ENCODE measurements at places on chromosomes 16 and 17. TPM values are rescaled to one million over a fixed set of nuclear protein-coding genes. Genes with fewer than 3 reads are reported as not detected.
A peak's percentile ranks its signal among the peaks of the same experiment; 100 is the strongest.

TBC1D28 gene
- not detected for total RNA-seq

SMARCD2 gene
- 106 TPM for total RNA-seq

CASKIN2 gene
- 135 TPM for total RNA-seq

CLEC3A gene
- total RNA-seq = not detected

TPSD1 gene
- total RNA-seq = not detected

PLD6 gene
- total RNA-seq = 1.4 TPM

SMPD3 gene
- total RNA-seq = 2.9 TPM

ABI3 gene
- total RNA-seq = 77.4 TPM

TLCD3B gene
- total RNA-seq = not detected

SLC12A3 gene
- 0.66 TPM for total RNA-seq

SULT1A2 gene
- 3.0 TPM for total RNA-seq

ZPBP2 gene
- total RNA-seq = not detected

GRCh38 chr17:75874323-75875181, 3.8 kb downstream of the TRIM47 start:
- H3K27ac ChIP-seq = peak overlapping the region; percentile 84
- no peak for DNase-seq
- no peak overlapping the region for H3K4me3 ChIP-seq

- H3K4me3 ChIP-seq = no peak overlapping the region
- H3K27ac ChIP-seq = no peak overlapping the region
- no peaks in the 10 kb centered on the region for H3K36me3 ChIP-seq
- H3K27me3 ChIP-seq = no peaks in the 10 kb centered on the region
- H3K4me1 ChIP-seq = no peaks in the 10 kb centered on the region
These were observed 1726.1 kb downstream of the TP53TG3F start for GRCh38 chr16:35185366-35186044.

- H3K4me1 ChIP-seq = peaks cover 24% of the 10 kb centered on the region
- H3K36me3 ChIP-seq = no peaks in the 10 kb centered on the region
- no peak overlapping the region for H3K27ac ChIP-seq
- no peaks in the 10 kb centered on the region for H3K27me3 ChIP-seq
These were observed 8.1 kb downstream of the WIPI1 start for GRCh38 chr17:68449021-68449739.

GRCh38 chr16:63458846-63459245, 1422.6 kb upstream of the CDH8 start:
- no peak for DNase-seq
- no peaks in the 10 kb centered on the region for H3K27me3 ChIP-seq
- no peaks in the 10 kb centered on the region for H3K4me1 ChIP-seq
- no peak overlapping the region for H3K4me3 ChIP-seq

GRCh38 chr17:56697190-56697589, 103.7 kb downstream of the NOG start:
- no peak overlapping the region for H3K27ac ChIP-seq
- H3K4me1 ChIP-seq = peaks cover 10% of the 10 kb centered on the region
- no peak for DNase-seq

GRCh38 chr17:78037280-78037679, 78.8 kb downstream of the TNRC6C start:
- H3K4me1 ChIP-seq = peaks cover 7% of the 10 kb centered on the region
- H3K36me3 ChIP-seq = peaks cover 67% of the 10 kb centered on the region
- H3K4me3 ChIP-seq = no peak overlapping the region
- H3K27ac ChIP-seq = no peak overlapping the region
- H3K27me3 ChIP-seq = no peaks in the 10 kb centered on the region

DNA sequence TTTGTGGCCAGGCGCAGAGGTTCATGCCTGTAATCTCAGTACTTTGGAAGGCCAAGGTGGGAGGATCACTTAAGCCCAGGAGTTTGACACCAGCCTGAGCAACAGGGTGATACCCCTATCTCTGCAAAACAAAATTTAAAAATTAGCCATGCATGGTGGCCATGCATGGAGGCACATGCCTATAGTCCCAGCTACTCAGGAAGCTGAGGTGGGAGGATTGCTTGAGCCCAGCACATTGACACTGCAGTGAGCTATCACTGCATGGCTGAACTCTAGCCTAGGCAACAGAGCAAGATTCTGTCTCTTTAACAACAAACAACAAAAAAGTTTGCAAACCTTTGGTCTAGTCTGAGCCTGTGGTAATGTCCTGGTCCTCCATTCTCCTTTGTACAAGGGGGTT, 69.2 kb upstream of the CNEP1R1 start:
- no peak overlapping the region for H3K27ac ChIP-seq
- H3K4me3 ChIP-seq = no peak overlapping the region
- no peaks in the 10 kb centered on the region for H3K4me1 ChIP-seq
- DNase-seq = no peak

GRCh38 chr17:37067555-37068111, 118.9 kb downstream of the AATF start:
- no peaks in the 10 kb centered on the region for H3K36me3 ChIP-seq
- no peak overlapping the region for H3K27ac ChIP-seq
- H3K4me3 ChIP-seq = no peak overlapping the region
- H3K4me1 ChIP-seq = no peaks in the 10 kb centered on the region
- H3K27me3 ChIP-seq = no peaks in the 10 kb centered on the region
- no peak for DNase-seq

DNA sequence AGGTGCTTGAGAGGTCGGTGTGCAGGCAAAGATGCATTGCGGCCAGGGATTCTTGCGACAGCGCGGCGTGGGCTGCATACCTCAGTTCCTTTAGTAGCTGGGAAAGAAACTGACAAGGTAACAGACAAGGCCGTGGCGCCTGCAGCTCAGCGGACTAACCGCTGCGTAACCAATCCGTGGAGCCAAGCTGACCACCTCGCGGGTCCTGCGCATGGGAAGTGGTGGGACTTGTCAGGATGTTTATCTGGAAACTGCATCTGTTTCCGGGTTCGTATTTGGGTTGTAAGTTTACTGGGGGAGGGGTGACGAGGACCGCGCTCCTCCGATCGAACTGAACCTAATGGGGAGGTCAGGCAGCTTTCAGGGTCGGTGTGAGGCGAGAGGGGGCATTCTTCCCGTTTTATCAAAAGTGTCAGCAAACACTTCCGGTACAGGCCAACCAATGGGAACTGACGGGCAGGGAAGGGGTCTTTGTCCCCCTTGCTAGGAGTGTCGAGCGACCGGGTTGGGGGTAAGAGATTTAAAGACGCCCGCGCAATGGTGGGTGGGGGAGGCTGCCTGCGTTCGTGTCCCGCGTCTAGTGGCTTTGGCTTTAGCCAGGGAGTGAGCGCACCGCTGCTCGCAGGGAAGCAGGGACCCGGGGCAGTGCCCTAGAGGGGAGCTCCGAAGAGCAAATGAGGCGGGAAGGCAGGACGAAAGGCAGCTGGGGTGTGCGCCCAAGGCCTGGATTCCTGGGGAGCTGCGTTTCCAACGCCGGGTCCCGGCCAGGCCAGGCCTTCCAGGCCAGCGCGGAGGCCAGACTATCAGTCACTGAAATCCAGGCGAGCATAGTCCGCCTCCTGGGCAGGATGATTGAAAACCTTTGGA, 7.0 kb downstream of the IRX6 start:
- peaks cover 68% of the 10 kb centered on the region for H3K27me3 ChIP-seq
- H3K4me1 ChIP-seq = peaks cover 25% of the 10 kb centered on the region
- H3K36me3 ChIP-seq = no peaks in the 10 kb centered on the region
- no peak overlapping the region for H3K27ac ChIP-seq

GRCh38 chr17:56545106-56545505, 48.4 kb upstream of the NOG start:
- DNase-seq = no peak
- H3K4me3 ChIP-seq = no peak overlapping the region
- no peaks in the 10 kb centered on the region for H3K4me1 ChIP-seq
- no peak overlapping the region for H3K27ac ChIP-seq

GRCh38 chr17:14762736-14763479, 462.0 kb downstream of the HS3ST3B1 start:
- H3K4me1 ChIP-seq = no peaks in the 10 kb centered on the region

DNA sequence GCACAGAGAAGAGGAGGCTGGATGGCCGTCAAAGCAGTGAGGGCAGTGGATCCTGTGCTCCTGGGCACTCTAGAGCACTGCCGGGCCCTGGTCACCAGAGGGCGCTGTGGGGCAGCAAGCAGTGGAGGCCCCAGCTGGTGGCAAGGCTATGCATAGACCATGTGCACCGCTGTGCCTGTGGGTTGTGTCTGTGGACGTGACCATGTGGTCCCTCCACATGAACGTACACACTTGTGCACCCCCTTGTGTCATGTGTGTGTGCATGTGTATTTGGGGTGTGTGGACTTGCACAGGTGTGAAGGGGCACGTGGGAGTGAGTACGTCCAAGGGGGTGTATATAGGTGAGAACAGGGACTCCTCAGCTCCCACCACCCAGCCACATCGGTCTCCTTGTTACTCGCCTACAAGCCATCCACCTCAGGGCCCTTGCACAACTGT, 4.4 kb upstream of the MAP2K3 start:
- no peaks in the 10 kb centered on the region for H3K27me3 ChIP-seq
- no peak overlapping the region for H3K27ac ChIP-seq
- H3K36me3 ChIP-seq = no peaks in the 10 kb centered on the region
- H3K4me1 ChIP-seq = peaks cover 45% of the 10 kb centered on the region
- DNase-seq = peak; percentile 99

DNA sequence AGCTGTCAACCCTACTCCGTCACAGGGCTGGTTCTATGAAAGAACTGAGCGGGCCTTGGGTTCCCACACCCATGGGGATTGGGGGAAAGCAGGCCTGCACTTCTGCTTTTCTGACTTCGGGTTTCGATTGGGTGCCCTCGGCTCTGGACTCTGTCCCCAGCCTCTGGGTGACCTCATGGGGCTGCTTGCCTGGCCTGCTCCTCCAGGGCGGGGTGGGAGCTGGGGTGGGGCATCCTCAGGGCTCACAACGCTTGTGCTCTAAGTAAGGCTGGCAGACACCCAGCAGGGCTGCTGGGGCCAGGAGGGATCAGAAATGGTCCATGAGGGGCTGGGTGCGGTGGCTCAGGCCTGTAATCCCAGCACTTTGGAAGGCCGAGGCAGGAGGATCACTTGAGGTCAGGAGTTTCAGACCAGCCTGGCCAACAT, 19.2 kb downstream of the ARHGAP27 start:
- H3K4me1 ChIP-seq = peaks cover 70% of the 10 kb centered on the region
- H3K4me3 ChIP-seq = no peak overlapping the region
- H3K27me3 ChIP-seq = no peaks in the 10 kb centered on the region
- DNase-seq = peak; percentile 88
- no peaks in the 10 kb centered on the region for H3K36me3 ChIP-seq

GRCh38 chr17:77666881-77667395, 291.6 kb upstream of the TNRC6C start:
- H3K27me3 ChIP-seq = no peaks in the 10 kb centered on the region
- no peaks in the 10 kb centered on the region for H3K4me1 ChIP-seq
- H3K27ac ChIP-seq = peak overlapping the region; percentile 72
- H3K36me3 ChIP-seq = no peaks in the 10 kb centered on the region
- peak; percentile 78 for DNase-seq

DNA sequence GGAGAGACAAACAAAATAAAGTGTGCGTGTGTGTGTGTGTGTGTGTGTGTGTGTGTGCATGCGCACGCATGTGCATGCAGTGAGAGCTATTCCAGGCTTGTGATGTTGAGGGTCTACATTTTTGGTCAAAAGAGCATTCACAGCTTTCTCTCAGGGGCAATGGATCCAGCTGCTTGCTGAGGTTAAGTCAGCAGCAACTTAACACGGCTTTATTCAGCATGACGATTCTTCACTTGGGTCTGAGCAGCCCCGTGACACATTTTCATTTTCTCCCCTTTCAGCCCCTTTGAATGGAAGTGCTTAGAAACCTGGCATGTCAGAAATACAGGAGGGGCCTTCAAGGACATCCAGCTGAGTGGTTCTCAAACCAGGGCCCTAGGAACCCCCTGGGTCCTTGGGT, 66.4 kb upstream of the MED9 start:
- no peak overlapping the region for H3K4me3 ChIP-seq
- H3K36me3 ChIP-seq = no peaks in the 10 kb centered on the region
- no peak overlapping the region for H3K27ac ChIP-seq
- no peak for DNase-seq

GRCh38 chr16:2056077-2056476, 8.3 kb downstream of the TSC2 start:
- H3K36me3 ChIP-seq = peaks cover 81% of the 10 kb centered on the region
- H3K27me3 ChIP-seq = no peaks in the 10 kb centered on the region
- no peaks in the 10 kb centered on the region for H3K4me1 ChIP-seq
- no peak overlapping the region for H3K4me3 ChIP-seq

- no peaks in the 10 kb centered on the region for H3K36me3 ChIP-seq
- no peak for DNase-seq
- H3K27me3 ChIP-seq = no peaks in the 10 kb centered on the region
- H3K27ac ChIP-seq = no peak overlapping the region
- H3K4me1 ChIP-seq = peaks cover 8% of the 10 kb centered on the region
These were observed 33.2 kb upstream of the HAPSTR1 start for GRCh38 chr16:9058211-9058610.

DNA sequence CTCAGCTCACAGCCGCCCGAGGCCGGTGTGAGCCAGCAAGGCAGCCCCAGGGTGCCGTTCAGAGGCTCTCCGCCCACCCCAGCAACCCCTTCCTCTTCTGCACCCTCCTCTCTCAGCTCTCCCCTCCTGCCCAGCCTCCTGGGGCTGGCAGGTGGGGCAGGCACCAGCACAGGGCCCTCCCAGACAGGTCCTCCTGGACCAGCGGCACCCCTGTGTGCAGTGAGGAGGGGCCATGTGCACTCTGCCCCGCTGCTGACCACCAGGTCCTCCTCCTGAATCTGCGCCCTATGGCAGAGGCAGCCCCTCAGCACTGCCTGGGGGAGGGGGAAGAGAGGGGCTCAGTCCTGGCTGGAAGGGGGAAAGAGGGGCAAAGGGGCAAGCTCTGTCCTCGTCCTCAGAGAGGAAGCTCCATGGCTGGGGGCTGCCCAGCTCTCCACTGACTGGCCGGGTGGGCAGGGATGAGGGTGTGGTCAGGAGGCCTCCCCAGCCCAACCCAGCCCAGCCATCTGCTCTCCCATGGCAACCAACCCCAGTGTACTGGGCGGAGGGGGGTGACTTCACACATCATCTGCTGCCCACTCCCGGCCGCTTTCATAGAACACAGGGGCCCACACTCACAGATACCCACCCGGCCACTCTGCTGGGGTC, 5.4 kb upstream of the BCAR1 start:
- peak overlapping the region; percentile 50 for H3K27ac ChIP-seq
- no peak overlapping the region for H3K4me3 ChIP-seq
- no peaks in the 10 kb centered on the region for H3K36me3 ChIP-seq
- no peaks in the 10 kb centered on the region for H3K27me3 ChIP-seq
- no peak for DNase-seq

- no peaks in the 10 kb centered on the region for H3K27me3 ChIP-seq
- no peak overlapping the region for H3K4me3 ChIP-seq
- no peak overlapping the region for H3K27ac ChIP-seq
- no peaks in the 10 kb centered on the region for H3K36me3 ChIP-seq
- DNase-seq = no peak
These were observed 98.4 kb upstream of the DNAH9 start for GRCh38 chr17:11499881-11500280.

Data from spleen (tissue), 13 donors.